ENCODE measurements at places on chromosomes 11 and 22.

DNA sequence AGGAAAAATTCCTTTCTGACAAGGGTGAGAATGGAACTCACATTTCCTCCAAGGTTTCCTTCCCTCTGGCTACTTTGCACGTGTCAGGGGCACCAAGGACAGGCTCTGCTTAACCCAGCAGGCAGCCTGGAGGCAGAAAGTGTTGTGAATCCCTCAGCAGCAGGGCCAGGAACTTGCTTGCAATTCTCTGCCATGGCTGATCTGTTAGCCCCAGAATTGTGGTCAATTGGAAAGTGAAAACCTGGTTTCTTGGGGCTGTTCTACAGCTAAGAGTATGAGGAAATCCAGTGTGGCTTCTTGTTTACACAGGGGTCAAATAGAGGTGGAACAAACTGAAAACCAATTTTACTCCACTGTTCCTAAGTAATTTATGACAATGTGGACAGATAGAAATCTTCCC lies 38.3 kb upstream of the CEP295 start:
- no peak for DNase-seq

GRCh38 chr11:10899121-10899830 lies 41.4 kb upstream of the ZBED5 start:
- DNase-seq = no peak

DNA sequence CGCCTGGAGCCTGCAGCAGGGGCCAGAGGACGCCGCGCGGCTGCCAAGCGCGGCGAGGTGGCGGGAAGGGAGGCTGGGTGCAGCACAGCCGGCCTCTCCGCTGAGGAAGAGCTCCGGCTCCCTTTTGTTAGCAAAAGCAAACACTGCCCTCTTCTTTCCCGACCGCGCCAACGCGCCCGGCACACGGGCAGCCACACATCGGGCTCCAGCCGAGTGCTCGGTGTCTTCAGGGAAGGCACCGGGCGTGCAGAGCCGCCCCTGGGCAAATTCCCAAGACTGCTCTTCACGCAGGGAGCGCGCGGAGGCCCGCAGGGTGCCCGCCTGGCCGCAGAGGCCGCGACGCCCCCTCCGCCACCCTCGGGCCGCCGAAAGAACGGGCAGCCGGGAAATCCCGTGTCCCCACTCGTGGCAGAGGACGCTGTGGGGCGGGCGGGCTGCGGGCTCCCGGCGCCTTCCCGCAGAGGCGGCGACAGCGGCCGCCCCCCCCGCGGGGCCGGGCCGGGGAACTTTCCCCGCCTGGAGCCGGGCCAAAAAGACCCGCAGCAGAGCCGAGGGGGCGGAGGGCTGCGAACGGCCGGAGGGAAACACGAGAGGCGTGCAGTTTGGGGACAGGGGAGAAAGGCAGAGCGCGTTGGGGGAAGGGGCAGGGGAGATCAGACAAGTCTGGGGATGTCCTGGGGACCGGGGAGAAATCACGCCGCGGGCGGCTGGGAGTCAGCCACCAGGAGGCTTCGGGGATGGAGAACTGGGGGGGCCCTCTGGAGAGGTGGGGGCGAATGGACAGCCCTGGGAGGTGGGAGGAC lies 931 bp downstream of the CADM1 start:
- peak; percentile 55 for DNase-seq

DNA sequence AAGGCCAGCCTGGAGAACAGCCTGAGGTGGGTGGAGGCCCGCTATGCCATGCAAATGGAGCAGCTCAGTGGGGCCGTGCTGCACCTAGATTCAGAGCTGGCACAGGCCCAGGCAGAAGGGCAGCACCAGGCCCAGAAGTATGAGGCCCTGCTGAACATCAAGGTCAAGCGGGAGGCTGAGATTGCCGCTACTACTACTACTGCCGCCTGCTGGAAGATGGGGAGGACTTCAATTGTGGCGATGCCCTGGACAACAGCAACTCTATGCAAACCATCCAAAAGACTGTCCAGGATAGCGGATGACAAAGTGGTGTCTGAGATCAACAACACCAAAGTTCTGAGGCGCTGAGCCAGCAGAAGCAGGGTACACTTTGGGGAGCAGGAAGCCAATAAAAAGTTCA lies 3.1 kb upstream of the TMEM218 start:
- DNase-seq = no peak

DNA sequence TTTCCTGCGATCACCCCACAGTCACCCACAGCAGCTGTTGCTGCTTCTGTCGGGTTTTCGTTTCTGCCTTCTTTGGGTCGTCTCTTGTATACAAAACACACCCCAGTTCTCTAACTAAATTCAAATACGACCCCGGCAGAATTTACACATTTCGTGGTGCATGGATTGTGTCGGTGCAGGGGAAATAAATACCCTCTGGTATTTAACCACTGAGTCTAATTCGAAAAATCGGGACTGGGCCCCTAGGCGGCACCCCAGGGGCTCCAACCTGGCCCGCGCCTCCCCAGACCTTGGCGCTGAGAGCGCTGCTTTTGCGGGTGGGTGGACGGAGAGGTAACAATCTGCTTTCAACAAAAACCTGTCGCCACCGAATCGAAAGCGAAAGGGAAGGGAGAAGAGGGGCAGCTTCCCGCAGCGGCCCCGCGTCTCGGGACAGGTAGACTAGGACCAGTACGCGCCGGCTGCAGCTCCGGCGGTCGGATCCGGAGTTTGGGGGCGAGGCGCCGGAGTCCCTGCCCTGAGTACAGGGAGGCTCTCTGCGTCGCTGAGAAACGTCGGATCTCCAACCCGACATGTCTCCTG lies 4.4 kb downstream of the ALX4 start:
- no peak for DNase-seq

Measured in T1000 (cell line).